ENCODE measurements at places on chromosomes 5 and 9. TPM values are rescaled to one million over a fixed set of nuclear protein-coding genes. Genes with fewer than 3 reads are reported as not detected.

DNA sequence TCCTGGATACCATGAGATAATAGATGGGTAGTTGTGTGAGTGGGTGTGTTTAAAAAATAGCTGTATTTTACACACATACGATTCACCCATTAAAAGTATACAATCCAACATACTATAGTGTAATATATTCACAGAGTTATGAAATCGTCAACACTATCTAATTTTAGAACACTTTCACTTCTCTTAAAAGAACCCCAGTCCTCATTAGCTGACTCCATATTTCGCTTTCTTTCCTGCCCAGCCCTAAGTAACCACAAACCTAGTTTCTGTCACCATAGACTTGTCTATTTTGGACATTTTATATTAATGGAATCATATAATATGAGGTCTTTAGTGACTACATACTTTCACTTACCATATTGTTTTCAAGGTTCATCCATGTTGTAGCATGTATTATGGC is 63.8 kb upstream of the S1PR3 start:
- no peak for DNase-seq

- peak; percentile 9 for DNase-seq
Measured at GRCh38 chr9:127393645-127394044, 3.3 kb upstream of the SLC2A8 start.

GRCh38 chr9:138115506-138115905 is 237.9 kb downstream of the CACNA1B start:
- DNase-seq: no peak

GRCh38 chr9:114745108-114745848 is 60.6 kb downstream of the TNFSF15 start:
- no peak for DNase-seq

The ACER2 gene
- polyA plus RNA-seq: 11.8 TPM

DNA sequence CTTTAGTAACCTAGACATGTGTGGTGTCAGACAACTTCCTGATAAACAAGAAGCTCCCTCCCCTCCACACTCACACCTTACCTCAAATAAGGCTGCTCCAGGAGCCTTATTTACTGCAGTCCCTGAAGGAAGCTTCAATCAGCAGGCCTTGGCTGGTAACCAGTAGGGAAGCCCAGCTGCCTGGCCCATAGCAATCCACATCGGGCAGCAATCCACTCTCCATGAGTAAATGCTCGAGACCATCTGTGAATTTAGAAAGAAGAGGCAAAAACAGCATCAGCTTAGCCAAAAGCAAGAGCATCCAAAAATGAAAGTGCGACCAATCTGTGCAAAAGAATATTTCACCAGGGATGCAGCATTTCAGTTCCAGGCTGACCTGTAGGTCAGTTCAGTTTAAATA is 213.3 kb upstream of the TUSC1 start:
- DNase-seq: no peak

The SEMA5A gene
- 5.3 TPM for polyA plus RNA-seq

The CDHR2 gene
- polyA plus RNA-seq: 0.01 TPM

The AIF1L gene
- 5.8 TPM for polyA plus RNA-seq

- DNase-seq: no peak
Measured at GRCh38 chr9:117656002-117656401, 48.2 kb upstream of the TLR4 start.

- DNase-seq: no peak
Measured at GRCh38 chr5:172442592-172442991, 11.7 kb downstream of the SH3PXD2B start.

GRCh38 chr9:136721339-136722092 is 9.1 kb downstream of the DIPK1B start:
- DNase-seq: peak; percentile 71

The MCIDAS gene
- polyA plus RNA-seq: 0.42 TPM

The ANGPTL2 gene
- not detected for polyA plus RNA-seq

DNA sequence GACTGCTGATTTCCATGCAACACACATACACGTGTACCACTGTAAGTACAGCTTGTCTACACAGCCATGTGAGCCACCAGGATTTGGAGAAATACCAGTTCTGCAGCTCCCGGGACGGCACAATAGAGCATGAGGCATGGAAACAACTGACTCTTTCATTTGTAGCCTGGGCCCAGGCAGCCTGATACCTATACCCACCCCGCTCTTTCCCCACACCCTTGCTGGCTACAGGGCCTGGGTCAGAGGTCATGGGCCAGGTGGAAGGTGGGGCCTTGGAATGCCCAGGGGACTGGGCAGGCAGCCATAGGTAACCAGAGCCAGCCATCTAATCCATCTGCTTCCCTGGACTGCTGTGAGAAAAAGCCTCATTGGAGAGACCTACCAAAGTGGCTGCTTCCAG is 39.0 kb upstream of the ZSWIM6 start:
- DNase-seq: no peak

The PDCD1LG2 gene
- 7.8 TPM for polyA plus RNA-seq

DNA sequence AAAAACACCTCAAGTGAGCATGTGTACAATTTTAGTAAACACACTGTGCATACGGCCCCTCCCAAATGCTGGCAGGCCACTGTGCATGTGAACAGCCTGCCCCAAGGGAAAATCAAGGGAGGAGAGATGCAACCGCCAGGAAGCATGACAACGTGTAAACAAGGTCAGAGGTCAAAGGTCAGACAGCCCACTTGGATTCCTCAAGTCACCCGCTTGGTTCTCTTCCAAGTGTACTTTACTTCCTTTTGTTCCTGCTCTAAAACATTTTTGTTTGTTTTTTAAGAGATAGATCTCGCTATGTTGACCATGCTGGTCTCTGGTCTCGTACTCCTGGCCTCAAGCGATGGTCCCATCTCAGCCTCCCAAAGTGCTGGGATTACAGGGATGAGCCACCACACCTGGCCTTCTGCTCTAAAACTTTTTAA is 126.7 kb upstream of the SHB start:
- DNase-seq: no peak

DNA sequence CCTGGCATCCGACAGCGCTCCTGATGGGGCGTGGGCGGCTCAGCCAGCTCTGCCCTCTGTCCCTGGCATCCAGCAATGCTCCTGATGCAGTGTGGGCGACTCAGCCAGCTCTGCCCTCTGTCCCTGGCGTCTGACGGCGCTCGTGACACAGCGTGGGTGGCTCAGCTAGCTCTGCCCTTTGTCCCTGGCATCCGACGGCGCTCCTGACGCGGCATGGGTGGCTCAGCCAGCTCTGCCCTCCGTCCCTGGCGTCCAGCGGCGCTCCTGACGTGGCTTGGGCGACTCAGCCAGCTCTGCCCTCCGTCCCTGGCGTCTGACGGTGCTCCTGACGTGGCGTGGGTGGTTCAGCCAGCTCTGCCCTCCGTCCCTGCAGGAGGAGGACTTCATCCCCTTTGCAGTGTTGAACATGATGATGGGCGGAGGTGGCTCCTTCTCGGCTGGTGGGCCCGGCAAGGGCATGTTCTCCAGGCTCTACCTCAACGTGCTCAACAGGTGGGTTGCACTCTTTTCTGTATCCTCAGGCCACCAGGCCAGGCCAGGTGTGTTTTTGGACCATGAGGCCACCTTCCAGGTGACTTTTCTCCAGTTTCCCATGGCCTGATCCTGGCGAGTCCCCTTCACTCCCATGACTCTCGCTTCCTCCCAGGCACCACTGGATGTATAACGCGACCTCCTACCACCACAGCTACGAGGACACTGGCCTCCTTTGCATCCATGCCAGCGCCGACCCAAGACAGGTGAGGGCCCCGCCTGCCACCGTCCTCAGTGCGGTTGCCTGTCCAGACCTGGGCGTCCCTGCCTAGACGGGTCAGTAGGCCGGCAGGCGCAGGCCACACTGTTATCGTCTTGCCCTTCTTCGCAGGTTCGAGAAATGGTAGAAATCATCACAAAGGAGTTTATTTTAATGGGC is 8.0 kb downstream of the PMPCA start:
- DNase-seq: no peak

The CKMT2 gene
- not detected for polyA plus RNA-seq

The SMIM33 gene
- polyA plus RNA-seq: not detected

GRCh38 chr9:132487980-132488535 is 78.0 kb downstream of the CFAP77 start:
- DNase-seq: no peak

The CA9 gene
- polyA plus RNA-seq: 37.7 TPM

GRCh38 chr9:99387431-99387830 is 165.3 kb downstream of the SEC61B start:
- no peak for DNase-seq

DNA sequence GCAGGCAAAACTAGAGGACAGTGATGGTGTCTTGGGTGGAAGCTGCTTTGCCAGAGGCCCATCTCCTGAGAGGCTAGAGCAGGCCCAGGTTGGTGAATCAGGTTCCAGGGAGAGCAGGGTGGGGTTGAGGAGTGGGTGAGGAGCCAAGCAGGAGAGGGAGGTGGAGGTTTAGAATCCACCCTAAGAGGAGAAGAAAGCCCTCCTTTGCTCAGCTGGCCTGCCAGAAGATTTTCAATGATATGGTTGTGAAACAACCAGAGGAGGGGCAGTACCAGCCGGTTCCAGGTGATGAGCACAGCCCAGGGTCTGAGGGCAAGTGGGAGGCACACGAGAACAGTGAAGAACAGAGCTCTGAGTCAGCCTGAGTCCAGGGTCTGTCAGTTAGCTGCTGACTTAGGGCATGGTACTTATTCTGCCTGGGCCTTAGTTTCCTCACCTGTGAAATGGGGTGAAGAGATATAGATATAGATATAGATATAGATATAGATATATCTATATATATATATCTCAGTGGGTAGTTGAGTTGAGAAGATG is 17.8 kb downstream of the PPARGC1B start:
- DNase-seq: peak; percentile 45

GRCh38 chr9:129272348-129273025 is 94.4 kb upstream of the IER5L start:
- DNase-seq: no peak

DNA sequence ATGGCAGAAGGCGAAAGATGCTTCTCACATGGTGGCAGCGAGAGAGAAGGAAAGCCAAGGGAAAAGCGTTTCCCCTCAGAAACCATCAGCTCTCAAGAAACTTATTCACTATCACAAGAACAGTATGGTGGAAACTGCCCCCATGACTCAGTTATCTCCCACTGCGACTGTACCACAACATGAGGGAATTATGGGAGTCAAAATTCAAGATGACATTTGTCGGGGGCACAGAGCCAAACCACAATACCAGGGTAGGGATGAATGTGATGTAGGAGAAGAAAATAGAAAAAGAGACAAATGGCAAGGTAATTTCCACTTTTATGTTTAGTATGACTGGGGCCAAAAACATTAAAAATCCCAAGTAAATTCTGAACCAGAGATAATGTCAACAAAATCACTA is 216.8 kb downstream of the TRIM36 start:
- DNase-seq: no peak

GRCh38 chr5:123116058-123116457 is 27.0 kb downstream of the PRDM6 start:
- no peak for DNase-seq

The CARTPT gene
- not detected for polyA plus RNA-seq

GRCh38 chr5:159199225-159199624 is 10.1 kb downstream of the RNF145 start:
- no peak for DNase-seq

DNA sequence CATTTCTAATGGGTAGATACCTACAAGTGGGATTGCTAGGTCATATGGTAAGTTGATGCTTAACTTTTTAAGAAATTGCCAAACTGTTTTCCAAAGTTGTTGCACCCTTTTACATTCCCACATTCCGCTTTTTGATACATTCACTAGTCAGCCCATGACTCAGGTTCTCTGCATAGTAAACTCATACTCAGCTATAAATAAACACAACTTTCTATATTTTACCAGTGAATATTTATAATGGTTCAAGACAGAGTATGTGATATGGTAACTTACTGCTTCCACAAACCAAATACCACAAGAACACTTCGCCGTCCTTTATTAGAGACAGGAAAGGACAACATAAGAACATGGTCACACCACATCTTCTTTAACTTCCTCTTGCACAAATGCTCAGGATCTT is 54.0 kb downstream of the PLPP1 start:
- DNase-seq: no peak

GRCh38 chr9:81685763-81686613 is 3.4 kb downstream of the TLE1 start:
- peak; percentile 17 for DNase-seq

The FOXD4L3 gene
- polyA plus RNA-seq: 0.05 TPM

DNA sequence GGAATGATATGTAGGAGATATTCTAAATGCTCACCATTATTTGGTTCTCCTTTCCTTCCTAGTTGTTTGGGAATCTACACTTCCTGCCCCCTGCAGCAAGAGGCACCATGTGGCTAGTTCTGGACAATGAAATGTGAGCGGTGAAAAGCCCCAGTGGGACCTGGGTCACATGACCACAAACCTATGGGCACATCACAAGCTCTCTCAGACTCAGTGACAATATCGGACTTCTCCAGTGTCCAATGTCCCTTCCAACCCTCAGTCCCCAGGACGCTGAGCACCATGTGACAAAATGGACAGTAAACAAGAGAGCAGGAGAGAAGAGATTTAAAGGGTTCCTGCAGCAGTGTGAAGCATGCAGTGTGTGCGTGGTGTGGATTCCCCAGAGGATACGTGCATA is 44.6 kb upstream of the FOXE1 start:
- DNase-seq: no peak

GRCh38 chr5:36656556-36656955 is 50.1 kb downstream of the SLC1A3 start:
- peak; percentile 32 for DNase-seq

DNA sequence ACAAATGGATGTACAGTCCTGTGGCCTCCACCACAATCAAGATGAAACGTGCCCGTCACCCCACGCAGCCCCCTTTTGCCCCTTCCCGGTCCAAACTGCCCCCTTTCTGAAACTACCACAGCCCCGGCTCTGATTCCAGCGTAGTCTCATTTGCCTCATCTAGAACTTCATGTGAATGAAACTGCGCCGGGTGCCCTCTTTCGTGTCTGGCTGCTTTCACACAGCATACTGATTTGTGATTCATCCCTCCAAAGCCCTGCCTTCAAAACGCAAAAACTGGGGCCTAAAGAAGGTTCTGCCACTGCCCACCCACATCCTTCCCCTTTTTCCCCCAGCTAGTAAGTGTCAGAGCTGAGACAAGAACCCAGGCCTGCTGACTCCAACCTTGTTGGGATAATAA is 31.5 kb upstream of the NCS1 start:
- DNase-seq: no peak

Measured in mammary epithelial cell (primary cell).